ENCODE measurements at places on chromosomes 6 and 20.

DNA sequence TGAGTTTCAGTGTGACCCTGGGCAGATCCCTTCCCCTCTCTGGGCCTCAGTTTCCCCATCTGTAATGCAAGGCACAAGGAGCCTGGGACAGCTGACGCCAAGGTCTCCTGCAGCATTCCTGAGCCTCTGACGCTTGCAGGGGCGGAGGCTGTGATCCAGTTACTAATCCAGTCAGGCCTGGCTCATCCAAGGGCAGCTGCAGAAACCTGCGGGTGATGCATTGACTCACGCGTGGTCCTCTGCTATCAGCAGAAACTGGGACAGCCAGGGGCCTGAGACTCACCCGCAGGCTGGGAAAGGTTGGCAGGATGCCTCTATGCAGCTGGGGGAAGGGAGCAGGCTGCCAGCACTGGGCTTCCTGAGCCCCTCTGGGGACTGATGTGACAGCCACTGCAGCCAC lies 65.0 kb upstream of the SIRPA start:
- peak; percentile 50 for DNase-seq

- DNase-seq, result no peak
These were observed 62.8 kb upstream of the GTSF1L start for GRCh38 chr20:43789593-43789992.

- DNase-seq, result no peak
These were observed 50.6 kb upstream of the TMEM244 start for GRCh38 chr6:129911732-129912131.

DNA sequence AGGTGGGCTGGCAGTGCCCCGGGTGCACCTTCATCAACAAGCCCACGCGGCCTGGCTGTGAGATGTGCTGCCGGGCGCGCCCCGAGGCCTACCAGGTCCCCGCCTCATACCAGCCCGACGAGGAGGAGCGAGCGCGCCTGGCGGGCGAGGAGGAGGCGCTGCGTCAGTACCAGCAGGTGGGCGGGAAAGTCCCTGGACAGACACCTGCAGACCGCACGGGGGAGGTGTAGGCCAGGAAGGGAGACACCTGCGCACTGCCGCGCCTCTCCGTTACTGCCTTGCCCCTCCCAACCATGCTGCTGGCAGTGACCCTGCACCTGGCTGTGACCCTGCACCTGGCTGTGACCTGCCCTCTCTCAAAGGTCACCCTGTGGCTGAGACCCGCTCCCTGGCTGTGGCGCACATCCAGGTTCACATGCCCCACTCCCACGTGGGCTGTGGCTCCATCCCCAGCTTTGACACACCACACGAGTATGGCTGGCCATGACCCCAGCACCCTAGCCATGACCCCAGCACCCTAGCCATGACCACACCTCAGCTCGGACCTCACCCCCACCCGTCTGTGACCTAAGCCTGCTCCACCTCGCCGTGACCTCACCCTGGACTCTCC lies 11.6 kb downstream of the RBCK1 start:
- DNase-seq, result no peak

DNA sequence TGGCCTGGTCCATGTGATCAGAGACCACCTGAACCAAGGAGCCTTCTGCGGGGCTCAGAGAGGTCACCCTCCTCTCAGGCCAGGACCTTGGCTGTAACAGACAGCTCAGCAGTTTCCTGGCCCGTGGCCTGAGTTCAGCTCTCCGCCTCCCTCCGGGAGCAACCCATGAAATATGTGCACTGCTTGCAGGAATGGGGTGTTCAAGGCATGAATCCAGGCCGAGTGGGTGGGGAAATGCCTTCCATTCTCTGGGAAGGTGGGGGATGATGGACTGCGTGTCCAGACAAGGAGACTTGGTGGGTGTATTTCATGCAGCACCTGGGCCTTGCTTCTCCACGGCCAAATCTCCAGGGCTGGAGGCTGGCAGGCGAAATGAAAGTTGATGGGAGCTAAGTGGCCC lies 46.0 kb downstream of the SIRPA start:
- DNase-seq, result no peak

- DNase-seq, result no peak
These were observed 426 bp downstream of the TRMT6 start for GRCh38 chr20:5949943-5950270.

GRCh38 chr6:157143890-157144798 lies 179.2 kb downstream of the TMEM242 start:
- peak; percentile 55 for DNase-seq

GRCh38 chr20:25291432-25292133 lies 43.7 kb downstream of the PYGB start:
- peak; percentile 14 for DNase-seq

DNA sequence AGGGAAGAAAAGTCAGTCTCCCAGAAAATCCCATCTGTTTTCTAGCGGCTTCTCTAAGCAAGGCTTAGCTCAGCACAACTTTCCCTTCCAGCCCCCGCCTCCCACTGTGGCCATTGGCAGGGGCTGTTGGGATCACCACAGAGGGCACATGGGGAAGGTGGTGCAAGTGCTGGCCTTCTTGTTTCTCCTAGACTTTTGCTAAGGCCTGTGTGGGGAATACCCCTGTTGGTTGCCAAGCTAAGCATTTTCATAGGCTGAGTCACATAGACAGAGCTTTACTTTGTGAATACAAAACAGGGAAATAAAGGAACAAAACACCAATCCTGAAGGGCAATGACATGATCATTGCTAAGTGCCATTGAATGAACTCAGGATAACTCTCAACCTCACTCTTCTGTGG lies 32.4 kb upstream of the TIAM2 start:
- DNase-seq, result no peak

- peak; percentile 24 for DNase-seq
These were observed 290.0 kb downstream of the HAO1 start for GRCh38 chr20:7650086-7650879.

- DNase-seq, result no peak
These were observed 48.5 kb upstream of the NT5E start for GRCh38 chr6:85401186-85402021.

DNA sequence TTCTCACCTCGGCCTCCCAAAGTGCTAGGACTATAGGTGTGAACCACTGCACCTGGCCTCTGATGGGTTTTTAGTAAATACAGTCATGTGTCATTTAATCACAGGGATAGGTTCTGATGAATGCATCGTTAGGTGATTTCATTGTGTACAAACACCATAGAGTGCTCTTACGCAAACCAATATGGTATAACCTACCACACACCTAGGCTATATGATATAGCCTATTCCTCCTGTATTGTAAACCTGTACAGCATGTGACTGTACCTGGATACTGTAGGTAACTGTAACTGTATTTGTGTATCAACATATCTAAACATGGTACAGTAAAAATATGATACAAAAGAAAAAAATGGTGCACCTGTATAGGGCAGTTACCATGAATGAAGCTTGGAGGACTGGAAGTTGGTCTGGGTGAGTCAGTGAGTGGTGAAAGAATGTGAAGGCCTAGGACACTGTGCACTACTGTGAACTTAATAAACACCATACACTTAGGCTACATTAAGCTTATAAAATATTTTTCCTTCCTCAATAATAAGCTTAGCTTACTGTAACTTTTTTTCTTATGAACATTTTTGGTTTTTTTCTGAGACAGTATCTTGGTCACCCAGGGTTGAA lies 10.0 kb downstream of the BICRAL start:
- no peak for DNase-seq

DNA sequence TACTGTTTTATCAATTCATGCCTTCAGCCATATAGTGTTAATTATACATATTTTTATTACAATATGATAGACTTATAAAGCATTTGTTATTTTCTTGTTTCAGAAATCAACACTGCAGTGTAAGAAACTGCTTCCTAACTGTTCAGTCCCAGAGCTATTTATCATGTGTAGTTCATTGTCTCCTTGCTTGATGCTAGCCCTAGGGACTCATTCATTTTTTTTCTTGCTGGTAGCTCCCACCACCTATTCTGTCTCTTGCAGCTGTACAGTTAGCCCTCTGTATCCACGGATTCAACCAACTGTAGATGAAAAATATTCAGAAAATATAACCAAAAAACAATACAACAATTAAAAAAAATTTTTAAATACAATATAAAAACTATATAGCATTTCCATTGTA lies 121.3 kb downstream of the STXBP5 start:
- no peak for DNase-seq

- DNase-seq, result no peak
These were observed 84.1 kb downstream of the C6orf52 start for GRCh38 chr6:10610289-10610688.

- no peak for DNase-seq
These were observed 620.7 kb upstream of the BTBD3 start for GRCh38 chr20:11296951-11297350.

GRCh38 chr20:15805154-15805553 lies 768.1 kb downstream of the KIF16B start:
- DNase-seq, result no peak

DNA sequence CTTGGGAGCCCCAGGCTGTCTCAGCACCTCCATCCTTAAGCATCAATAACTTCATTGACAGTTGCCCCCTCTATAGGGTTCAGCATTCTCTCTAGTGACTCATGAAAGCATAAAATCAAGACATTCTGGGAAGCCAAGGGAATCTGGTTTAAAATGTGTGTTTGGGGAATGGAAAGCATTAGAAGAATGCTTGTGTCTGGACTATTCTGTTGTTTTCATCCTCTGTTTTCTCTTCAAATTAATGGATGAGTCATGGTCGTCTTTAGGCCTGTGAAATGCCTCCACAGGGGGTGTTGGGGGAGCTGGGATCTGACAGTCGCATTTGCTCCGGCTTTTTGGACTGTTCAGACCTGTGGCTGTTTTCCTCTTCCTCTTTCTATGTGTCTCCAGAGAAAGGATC lies 279.7 kb downstream of the CDC5L start:
- DNase-seq, result peak; percentile 55

- DNase-seq, result no peak
These were observed 1285.8 kb upstream of the CITED2 start for GRCh38 chr6:140660295-140660694.

DNA sequence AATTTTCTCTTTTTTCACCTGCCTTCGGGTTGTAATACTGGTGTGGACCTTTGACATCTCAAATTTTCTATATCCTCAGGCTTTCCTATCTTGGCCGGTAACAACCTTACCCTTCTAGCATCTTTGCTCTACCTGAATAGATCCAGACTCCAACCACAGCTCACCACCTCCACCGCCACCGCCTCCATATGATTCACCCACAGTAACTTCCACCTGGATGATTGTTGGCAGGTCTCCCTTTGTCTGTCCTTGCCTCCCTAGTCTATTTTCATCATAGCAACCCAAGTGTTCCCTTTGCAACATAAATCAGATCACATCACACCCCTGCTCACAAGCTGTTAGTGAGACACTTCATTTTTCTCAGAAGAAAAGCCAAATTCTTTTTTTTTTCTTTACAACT lies 525.8 kb upstream of the POU3F2 start:
- DNase-seq, result no peak

GRCh38 chr6:154921482-154921881 lies 73.6 kb upstream of the TIAM2 start:
- no peak for DNase-seq

DNA sequence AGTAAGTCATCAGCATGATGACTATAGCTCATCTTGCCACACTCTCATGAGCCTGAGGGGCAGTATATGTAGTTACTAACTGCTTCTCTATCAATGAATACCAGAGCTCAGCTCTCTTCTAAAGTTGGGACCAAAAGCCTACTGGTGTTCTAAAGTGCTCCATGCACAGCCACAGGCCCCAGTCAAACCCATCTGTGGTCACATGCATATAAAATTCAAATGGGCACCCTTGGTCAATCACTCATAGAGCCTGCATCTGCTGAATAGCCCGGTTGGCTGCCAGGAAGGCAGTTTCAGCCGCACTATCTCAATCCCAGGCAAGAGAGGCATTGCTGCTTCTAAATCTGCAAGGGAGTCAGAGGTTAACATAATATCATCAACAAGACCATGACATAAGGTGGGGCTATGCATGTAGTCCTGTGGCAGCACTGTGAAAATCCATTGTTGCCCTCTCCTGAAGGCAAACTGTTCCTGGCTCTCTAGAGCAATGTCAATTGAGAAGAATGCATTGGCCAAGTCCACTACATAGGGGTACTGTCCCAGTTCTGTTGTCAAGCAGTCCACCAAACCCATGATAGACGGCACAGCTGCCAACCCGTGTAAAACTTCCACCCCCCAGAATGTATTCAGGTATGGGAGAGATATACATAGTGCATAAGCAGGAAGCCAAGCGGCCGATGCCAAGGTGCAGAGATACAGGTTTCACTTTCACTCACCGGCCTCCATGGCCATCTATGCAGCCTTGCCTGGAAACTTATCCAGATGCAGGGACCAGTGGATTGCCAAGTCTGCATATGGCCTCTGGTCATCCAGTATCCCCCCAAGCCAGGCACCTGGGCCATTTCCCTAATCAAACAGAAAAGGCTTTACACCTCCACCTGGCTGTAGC lies 76.2 kb downstream of the ALDH8A1 start:
- no peak for DNase-seq

DNA sequence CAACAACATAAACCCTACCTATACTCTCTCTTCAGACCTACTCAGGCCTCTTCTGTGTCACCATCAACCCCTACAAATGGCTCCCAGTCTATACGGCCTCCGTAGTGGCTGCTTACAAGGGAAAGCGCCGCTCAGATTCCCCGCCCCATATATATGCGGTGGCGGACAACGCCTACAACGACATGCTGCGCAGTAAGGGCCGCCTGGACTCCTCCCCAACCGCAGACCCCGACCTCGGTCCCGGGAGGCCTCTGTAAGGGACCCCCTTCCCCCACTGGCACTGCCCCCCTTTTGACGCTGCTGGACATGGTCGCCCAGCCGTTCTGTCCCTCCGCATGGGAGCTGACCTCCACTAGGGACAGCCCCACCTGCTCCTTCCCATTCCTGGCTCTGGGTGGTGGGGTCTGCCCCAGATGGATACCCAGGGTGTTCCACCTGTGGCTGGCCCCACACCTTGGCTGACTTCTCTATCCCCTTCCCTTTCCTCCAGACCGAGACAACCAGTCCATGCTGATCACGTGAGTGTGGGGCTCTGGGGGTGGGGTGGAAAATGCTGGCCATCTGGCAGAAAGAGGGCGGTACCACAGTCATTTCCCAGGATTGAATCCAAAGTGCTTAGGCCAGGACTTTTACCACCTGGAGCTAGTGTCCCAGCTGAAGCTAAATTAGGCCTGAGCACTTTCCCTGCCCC lies 25.0 kb downstream of the MYH7B start:
- DNase-seq, result peak; percentile 55

- DNase-seq, result no peak
These were observed 119.8 kb upstream of the NRSN1 start for GRCh38 chr6:24006254-24006653.

DNA sequence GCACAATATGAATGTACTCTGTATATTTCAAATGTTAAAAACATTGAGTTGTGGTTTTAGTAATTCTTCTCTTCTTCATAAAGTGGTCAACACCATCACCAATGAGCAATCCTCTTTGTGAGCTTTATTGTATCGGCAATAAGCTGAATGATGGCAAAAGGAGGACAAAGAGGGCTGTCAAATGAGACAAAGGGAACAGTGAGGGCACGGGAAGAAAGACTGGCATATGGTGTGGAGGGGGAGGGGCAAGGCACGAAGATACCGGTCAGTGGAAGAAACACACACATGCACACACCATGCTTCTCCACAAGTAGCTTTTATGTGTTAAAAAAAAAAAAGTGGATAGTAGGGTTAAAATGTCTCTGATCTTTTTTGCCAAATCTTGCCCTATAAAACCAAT lies 506.8 kb upstream of the CITED2 start:
- DNase-seq, result peak; percentile 88

- DNase-seq, result no peak
These were observed 384.5 kb upstream of the CDH4 start for GRCh38 chr20:60867589-60867988.

GRCh38 chr6:158575550-158575949 lies 15.7 kb downstream of the TMEM181 start:
- no peak for DNase-seq

- no peak for DNase-seq
These were observed 18.4 kb downstream of the NUDT3 start for GRCh38 chr6:34374069-34374468.

Data from eye (tissue), 1 donor.